ENCODE measurements at places on chromosomes 6 and 20.

DNA sequence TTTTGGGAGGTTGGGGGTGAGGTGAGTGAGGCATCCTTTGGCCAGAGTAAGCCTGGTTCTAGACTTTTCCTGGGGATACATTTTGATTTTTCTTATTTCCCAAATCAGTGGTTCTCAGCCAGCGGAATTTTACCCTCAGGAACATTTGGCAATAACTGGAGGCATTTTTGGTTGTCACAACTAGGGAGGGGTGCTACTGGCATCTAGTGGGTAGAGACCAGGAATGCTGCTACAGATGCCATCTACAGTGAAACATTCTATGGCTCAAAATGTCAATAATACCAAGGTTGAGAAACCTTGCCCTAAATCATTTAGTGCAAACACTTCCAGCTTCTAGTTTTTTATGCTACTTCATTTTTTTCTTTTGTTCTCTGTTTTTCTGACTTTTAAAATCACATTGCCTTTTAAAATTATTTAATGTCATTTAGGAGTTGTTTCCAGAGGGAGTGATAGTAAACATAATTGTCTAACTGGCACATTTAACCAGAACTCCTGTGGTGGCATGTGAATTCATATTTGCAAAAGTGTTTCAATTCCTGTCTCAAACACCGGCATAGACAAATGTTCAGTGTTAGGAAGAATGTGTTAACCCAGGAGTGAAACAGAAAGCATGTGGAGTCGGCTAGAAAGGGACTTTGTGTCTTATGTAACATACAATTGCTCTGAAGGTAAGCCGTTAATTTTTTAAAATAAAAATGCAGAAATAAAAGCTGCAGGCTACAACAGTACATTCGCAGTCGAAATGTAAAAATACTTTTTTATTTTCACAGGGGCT is 59.0 kb downstream of the QRSL1 start:
- DNase-seq: no peak

- peak; percentile 87 for DNase-seq
Measured at GRCh38 chr20:25310268-25310920, 62.5 kb downstream of the PYGB start.

- DNase-seq: no peak
Measured at GRCh38 chr6:152244998-152245630, 392.0 kb downstream of the SYNE1 start.

- DNase-seq: no peak
Measured at GRCh38 chr6:110342759-110343158, 15.4 kb downstream of the METTL24 start.

DNA sequence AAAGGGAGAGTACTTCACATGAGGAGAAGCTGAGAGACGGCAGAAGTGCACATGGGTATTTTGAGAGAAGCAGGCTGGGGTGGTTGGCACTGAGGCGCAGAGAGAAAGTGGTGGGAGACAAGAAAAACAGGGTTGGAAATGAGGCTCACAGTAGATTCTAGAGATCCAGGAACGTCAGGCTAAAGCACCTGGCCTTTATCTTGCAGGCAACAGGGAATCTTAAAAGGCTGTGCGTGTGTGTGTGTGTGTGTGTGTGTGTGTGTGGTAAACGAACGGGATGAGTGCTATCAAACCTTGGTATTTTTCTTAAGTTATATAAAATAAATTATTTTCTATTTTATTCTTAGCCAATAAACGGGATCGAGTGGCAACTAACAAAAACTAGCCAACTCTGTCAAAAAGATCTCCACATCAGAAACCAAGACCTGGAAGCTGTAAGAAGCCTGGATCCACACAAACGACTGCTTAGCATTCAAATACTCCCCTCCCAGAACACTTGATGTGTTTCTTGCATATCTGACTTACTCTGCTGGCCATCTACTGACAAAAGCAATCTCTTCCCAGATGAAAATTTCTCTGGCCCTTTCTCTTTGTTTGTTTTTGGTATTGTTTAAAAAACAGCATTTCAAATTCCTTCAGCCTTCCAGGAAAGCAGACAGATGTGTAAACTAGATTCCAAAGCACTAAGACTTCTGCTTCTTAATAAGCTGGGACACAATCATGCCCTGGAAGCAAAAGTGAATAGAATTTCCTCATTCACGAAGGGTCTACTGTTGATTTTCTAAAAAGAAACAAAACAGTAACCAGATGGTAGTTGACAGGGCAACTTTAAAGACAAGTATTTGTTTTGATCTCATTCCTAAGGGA is 44.8 kb upstream of the FABP7 start:
- no peak for DNase-seq

DNA sequence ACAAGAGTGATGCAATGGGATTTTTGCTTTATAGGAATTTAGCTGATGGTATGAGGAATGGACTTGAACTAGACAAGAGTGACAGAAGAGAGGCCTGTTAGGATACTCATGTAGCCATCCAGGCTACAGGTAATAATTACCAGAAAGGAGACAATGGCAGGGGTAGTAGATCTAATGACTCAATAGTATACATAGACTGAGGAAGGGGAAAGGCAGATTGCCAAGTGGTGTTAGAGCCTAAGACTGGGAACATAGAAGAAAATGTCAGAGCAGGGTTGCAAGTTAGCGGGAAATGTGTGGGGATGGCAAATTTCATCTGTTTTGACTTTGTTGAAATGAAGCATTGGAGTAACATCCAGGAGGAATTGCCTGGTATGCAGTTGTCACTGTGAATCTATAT is 295.6 kb downstream of the UTRN start:
- DNase-seq: no peak

GRCh38 chr6:35503534-35503933 is 6.7 kb upstream of the TEAD3 start:
- no peak for DNase-seq

DNA sequence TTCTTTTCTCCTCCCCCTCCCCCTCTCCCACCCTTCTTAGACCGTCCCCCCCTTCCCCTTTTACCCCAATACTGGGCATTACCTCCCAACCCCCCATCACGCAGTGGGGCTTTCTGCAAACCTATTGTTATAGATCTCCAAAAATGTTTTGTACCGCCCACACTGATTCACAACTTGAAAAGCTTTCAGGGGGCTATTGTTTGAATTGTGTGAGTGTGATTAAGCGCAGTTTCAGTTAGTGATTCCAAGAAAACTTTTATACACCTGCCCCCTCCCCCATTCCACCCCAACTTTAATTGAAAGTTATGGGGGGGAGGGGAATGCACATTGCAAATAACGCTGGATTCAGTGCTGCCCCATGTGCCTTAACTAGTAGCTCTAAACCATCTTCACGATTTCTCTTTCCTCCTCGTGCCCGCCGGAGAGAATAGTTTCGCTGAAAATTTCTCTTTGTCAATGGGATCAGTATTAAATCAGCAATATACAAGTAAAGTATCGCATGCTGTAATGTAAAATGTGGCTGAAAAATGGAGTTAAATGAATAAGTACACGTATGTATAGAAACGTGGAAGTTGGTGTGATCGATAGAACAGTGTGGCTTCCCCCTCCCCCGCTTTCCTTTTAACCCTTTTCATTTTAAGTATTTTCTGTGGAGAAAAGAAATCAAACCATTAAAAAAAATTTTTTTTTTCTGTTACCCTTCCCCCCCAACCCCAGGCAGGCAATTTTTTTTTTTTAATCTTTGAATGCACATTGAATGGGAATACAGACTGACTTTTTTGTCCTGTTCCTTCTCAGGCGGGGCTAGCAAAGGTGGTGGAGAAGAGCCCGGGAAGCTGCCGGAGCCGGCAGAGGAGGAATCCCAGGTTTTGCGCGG is 632 bp downstream of the LIN28B start:
- DNase-seq: no peak

DNA sequence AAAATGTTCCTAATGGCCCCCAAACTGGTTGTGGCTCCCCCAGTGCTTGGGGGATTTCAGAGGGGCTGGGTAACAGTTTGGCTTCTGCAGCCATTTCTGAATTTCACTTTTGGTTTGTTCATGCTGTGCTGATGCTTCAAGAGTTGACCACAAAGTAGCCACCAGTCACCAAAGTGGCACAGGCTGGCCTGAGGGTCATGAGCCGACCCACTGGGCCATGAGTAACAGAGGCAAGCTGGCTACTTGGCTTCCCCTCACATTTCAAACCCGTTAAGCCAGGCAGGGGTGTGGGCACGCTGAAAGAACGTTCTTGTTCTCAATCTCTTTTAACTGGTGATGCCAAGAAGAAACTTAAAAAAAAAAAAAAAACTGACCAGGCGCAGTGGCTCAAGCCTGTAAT is 15.1 kb upstream of the NXT1 start:
- no peak for DNase-seq

- no peak for DNase-seq
Measured at GRCh38 chr20:40572251-40572650, 116.8 kb downstream of the MAFB start.

- DNase-seq: no peak
Measured at GRCh38 chr6:63475707-63476106, 96.6 kb upstream of the LOC128125822 start.

GRCh38 chr6:163646133-163646532 is 231.6 kb downstream of the QKI start:
- no peak for DNase-seq

GRCh38 chr20:14879020-14879697 is 541.7 kb upstream of the FLRT3 start:
- peak; percentile 50 for DNase-seq

DNA sequence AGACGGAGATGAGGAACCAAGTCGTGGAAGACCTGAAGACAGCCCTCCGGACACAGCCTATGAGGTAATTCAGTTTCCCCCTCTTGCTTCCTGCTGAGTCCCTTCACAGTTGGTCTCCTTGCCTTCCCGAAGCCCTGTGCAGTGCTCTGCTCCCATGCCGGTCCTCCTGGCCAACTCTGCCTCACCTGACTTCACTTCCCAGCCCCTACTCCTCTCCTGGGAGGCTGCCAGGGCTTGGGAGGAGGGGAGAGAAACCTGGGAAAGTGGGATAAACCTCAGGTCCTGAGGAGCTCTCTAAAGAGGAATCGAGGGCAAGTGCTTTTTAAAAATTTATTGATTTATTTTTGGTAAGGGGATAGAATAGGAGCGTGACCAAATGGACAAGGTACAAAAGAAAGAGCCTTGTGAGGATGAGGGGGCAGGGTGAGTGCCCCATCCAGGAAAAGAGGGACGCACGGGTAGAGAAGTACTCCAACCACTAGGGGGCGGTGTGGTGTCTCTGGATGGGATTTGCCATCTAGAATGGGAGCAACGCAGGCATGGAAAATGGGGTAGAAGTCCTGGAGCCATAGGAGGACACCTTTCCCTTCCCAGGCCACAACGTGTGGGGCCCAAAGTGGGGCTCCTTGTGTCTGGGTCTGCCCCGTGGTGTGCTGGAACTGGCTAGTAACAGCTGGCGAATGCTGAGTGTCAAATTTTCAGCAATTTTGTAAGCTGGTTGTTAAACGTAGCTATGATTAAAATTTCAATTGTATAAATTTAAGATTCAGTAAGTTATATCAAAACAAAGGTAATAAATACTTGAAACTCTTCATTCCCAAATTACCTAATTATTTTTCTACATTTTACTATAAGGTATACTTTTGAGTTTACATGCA is 69.0 kb downstream of the MOCS1 start:
- peak; percentile 84 for DNase-seq

DNA sequence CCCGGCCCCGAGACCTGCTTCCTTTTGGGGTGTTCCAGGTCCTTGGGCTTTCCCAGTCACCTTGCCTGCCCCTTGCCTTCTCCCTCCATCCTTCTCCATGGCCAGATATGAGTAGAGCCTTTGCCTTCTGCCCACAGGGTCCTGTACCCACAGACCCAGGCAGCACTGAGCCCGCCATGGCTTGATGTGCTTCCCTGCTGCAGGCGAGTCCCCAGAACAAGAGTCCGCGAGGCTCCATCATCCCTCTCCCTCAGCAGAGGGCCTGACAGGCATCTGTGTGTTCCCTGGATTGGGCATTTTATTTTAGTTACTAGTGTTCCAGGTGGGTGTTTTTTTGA is 21.9 kb downstream of the PYGB start:
- no peak for DNase-seq

- DNase-seq: no peak
Measured at GRCh38 chr6:13079096-13079723, 249.1 kb downstream of the TBC1D7 start.

GRCh38 chr6:81999270-81999669 is 246.8 kb upstream of the TENT5A start:
- no peak for DNase-seq

DNA sequence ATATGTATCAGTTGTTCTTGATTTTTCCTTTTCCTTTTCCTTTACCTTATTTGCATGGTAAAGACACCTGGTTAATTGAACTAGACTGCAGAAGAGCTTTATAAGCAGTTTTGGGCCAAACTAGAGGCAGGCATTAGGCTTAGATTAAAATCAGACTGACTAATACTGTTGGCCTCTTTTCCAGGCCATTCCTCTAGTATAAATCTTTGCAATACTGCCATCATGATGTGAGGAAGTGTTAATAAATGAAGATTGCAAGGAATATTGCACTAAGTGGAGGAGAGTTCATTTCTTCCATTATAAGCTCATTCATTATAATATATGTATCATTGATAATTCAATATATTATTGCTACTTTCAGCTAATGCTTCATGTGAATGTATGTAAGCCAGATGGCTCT is 163.8 kb downstream of the MMUT start:
- DNase-seq: no peak

- DNase-seq: no peak
Measured at GRCh38 chr6:143498428-143498827, 13.1 kb downstream of the FUCA2 start.

DNA sequence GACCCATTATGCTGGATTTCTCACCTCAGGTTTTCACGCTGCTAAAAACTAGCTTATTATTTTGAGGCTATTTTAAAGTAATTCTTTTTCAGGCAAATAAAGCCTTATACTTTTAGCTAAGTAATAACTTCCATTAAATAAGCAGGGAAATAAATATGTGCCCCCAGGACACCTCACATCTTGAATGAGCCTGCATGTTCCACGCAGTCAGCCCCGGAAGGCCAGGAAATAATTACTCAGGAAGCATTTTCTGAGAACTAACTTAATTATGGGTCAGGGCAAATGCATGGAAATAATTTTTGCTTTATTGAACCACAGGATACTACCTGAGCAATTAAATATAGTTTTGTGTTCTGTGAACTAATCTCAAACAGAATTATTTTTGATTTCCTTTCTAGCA is 41.1 kb downstream of the STX7 start:
- no peak for DNase-seq

DNA sequence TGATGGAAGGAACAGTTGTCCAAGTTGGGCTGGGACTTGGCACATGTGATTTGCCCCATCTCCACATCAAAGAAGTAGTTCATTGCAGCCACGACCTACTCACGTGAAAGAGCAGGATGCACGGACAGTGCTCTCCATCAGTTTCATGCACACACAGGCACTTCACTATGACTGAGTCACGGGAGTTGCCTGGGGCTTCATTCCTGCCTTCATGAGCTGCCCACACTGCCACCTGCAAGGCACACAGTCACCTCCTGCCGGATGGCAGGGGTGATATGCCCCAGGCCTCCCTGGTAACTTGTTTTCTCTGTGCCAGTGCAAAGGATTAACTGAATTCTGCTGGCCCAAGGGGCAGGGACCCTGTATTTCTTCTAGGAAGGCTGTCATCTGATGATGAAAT is 22.8 kb downstream of the CST5 start:
- no peak for DNase-seq

DNA sequence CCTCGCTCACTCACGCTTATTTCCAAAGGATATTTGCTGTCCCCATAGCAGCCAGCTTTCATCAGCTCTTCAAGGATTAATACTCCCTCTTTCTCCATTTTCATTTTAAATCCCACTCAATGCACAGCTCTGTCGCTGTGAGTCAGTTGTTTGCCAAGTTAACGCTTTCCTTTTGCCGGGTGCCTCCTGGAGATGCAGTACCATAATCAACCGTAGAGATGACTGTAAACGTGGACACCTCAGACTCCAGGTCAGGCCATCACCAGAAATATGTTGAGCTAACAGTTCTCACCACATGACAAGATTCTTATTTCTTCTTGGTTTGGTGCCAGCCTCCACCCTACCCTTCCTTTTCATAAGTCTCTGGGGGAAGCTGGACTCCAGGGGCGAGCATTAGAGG is 66.6 kb upstream of the TAB2 start:
- no peak for DNase-seq
